AG10803 (cell line): ENCODE measurements at places on chromosomes 7 and 10.

GRCh38 chr10:80408242-80409101, at the start of gene PRXL2A:
TSS of gene PRXL2A (plus strand) at chr10:80408551. CDS start at chr10:80420468, 11,917 bp downstream.
- DNase-seq, result no peak

DNA sequence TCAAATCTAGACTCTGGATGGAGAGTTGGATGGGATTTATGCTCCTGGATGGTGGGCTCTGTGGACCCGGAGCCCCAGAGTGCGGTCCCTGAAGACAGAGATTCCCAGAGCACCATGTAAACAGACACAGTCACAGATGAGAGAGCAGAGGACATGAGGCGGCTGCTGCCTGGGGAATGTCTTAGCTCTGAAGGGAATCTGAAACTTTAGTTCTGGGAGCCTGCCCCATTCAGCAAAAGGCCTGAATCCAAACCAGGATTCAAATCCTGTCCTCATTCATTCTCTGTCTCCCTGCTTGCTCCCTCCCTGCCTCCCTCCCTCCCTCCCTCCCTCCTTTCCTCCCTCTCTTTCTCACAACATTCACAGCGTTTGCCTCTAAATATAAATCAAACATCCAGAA, 49.5 kb upstream of the CALD1 start:
- peak; percentile 26 for DNase-seq

- DNase-seq, result peak; percentile 97
Measured at GRCh38 chr10:63711867-63712716, 190.9 kb downstream of the REEP3 start.

DNA sequence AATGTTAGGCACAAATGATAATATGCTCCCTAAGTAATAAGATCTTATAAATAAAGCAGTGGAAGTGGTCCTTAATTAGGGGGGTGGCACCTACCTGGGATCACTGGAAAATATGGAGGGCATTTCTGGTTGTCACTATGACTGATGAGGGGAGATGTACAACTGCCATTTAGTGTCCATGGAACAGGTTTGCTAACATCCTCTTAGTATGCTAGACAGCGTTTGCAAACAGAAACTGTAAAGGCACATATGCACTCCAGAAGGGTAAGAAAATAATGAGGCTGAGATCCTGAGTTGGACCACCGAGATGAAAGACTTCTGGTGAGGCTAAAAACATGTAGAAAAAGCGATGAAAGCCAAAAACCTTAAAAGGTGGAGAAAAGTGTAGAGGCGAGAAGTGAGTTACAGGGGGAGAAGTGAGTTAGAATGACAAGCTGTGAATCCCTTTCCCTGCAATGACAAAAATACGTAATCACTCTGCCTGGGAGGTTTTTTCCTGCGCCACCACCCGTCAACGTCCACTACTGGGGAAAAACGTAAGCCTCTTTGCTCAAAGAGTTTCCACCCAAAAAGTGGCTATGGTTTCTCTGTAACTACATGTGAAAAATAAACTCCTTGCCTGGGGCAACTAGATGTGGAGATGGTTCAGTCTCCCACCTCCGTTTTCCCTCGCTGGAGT, 767 bp downstream of the KRIT1 start:
- DNase-seq, result peak; percentile 28

DNA sequence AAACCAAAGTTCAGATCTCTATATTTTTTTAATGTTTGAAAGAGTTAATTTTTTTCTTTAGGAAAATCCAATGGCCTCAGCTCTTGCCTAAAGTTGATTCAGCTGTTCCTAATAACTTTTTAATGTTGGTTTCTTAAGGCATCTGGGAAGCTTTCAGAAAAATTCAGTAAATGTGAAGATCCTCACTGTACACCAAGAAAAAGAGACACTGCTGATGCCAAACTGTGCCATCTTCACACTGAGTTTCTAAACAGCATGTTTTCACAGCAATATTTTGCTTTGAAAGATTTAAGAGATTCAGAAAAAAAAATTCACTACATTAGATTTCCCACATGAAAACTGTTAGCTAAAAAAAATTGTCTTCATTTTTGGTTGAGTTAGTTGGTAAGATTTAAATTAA, 249.4 kb downstream of the NEBL start:
- DNase-seq, result no peak

- no peak for DNase-seq
Measured at GRCh38 chr7:37315772-37316715, 132.6 kb downstream of the ELMO1 start.

DNA sequence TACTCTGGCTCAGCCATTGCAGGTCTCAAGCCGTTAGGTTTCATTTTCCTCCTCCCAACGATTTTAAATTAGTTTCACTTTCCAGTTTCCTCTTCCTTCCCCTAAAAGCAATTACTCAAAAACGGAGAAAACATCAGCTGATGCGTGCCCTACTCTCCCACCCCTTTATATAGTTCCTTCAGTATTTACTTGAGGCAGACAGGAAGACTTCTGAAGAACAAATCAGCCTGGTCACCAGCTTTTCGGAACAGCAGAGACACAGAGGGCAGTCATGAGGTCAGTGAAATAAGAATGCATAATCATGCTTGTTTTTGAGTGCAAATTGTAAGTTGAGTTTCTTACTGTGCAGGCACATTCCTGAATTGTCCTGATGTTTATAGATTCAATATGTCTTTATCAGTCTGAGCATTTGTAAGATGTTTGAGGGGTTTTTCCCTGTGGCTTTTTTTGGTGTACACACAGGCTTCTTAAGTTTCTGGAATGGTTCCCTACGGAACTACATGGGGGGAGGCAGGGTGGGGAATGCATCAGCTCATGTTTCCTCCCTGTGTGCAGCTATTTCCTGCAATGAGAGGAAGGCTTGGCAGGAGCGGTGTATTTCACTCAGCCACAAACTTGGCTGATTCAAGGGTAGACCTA, at the start of gene IFIT3:
IFIT3 (plus strand) TSS at position 195 of the 639 bp plus-strand sequence; CDS start at position 272, 77 bp downstream.
- DNase-seq, result peak; percentile 98

DNA sequence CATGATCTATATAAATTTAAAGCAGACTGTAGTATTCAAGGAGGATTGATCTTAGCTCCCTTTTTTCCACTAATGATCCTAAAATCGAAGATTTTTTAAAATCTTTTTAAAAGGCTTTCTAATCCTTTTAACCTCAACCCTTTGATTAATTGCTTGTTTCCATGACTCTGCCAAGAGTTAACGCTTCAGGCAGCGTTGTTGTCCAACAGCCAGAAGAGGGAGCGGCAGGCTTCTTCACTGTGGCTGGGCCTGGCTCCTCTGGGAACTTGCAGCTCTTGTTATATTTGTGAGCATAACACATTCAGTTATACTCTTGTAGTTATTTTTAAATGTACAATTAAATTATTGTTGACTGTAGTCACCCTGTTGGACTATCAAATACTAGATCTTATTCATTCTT, 26.3 kb downstream of the CRCP start:
- peak; percentile 85 for DNase-seq

- no peak for DNase-seq
Measured at GRCh38 chr10:86294346-86295265, 72.0 kb downstream of the GRID1 start.

GRCh38 chr10:3054183-3054850, 13.0 kb upstream of the PFKP start:
- peak; percentile 37 for DNase-seq
